KBM-7 (cell line): ENCODE measurements at places on chromosomes 1 and 21.

- DNase-seq, result no peak
These were observed 33.4 kb downstream of the MEGF6 start for GRCh38 chr1:3577711-3578432.

DNA sequence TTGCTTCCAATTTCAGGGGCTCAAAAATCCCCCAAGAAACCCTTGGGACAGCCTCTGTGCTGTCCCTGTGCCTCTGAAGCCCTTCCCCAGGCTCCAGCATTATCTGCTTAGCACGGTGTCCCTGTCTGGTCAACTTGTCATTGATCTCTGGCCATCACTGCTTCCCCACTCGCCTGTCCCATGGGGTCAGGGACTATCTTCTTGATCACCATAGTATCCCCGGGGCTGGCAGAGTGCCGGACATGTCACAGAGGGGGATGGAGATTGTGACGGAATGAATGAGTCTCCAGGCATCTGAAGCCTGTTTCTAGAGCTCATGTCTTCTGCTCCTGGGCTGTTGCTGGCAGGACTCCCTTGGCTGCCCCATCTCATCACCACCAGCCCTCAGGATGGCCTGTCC, 99.4 kb upstream of the VAMP3 start:
- DNase-seq, result no peak

DNA sequence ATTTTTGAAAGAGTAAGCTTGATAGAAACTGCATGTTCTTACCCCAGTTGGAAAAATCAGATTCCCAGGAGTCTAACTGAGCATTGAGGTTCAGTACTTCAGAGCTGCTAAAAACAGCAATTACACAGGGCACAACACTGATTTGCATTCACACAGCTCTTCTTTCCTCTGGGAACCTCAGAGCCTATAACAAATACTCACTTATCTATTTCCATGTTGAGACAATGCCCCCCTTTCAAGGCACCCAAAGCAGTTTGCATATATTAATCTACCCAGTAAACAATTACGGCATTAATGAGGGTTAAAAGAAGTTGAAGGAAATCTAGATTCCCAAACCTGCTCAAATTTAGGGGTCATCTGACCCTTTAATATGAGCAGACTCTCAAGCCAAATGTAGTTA, 126.9 kb upstream of the SLC35F3 start:
- DNase-seq, result no peak

GRCh38 chr1:209728466-209728865, 23.8 kb downstream of the HSD11B1 start:
- DNase-seq, result no peak

GRCh38 chr21:27804515-27804914, 837.6 kb upstream of the ADAMTS5 start:
- DNase-seq, result no peak

GRCh38 chr1:34406833-34407539, 230.3 kb downstream of the C1orf94 start:
- no peak for DNase-seq

DNA sequence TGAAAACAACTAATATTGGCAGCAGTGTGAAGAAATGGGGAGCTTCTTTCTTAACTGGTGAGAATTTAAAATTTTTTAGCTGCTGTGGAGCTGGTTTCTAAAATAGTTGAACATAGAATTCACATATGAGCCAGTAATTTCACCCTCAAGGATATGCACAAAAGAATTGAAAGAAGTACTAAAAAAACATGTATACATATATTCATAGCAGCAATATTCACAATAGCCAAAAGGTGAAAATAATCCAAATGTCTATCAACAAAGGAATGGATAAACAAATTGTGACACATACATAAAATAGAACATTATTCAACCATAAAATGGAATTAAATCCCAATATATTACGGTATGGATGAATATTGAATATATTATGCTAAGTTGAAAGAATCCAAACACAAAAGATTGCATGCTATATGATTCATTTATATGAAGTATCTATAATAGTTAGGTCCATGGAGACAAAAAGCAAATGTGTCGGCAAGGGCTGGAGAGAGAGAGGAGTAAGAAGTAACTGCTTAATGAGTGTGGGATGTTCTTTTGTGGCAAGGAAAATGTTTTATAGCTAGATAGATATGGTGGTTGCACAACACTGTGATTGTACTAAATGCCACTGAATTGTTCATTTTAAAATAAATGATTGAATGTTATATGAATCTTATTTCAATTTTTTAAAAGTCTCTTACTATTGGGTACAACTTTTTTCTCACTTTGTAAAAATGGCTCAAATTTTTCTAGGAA, 14.8 kb upstream of the COL11A1 start:
- DNase-seq, result no peak

DNA sequence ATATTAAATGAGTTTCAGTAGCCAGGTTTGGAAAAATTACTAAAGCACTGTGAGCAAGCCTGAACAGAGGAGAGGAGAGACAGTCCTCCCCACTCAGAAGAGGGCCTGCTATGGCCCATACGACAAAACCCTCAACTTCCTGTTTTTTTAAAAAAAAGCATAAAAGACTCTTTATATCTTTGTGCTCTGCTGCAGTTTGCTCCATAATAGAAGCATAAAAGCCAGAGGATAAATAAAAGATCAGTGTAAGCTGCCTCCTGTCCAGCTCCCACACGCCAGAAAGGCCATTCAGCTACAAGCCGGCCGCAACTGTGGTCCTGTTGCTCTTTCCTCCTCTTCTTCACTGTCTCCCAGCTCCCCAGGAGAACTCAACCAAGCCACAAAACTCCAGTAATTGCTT, 37.8 kb downstream of the NID1 start:
- peak; percentile 75 for DNase-seq

DNA sequence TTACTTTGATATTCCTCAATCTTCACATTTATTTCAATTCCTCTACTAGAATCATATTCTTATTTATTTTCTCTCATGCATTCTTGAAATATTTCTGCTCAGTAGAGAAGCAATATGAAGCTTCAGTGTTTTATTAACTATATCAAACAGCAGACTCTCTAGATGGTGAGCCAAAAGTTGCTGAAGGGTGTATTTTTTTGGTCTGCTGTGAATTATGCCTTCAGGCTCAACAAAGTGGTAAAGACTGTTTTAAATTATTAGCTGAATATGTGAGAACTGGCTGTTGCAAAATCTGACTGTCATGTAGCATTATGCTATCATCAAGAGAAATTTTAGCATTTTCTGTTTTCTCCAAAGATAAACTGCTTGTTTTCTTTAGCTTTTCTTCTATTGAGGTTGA, 24.9 kb upstream of the CDC42BPA start:
- DNase-seq, result no peak

- DNase-seq, result no peak
These were observed 32.4 kb upstream of the PRDX6 start for GRCh38 chr1:173444757-173445156.

- no peak for DNase-seq
These were observed 14.4 kb upstream of the ERVH48-1 start for GRCh38 chr21:42939582-42940413.

- DNase-seq, result no peak
These were observed 5.7 kb downstream of the UBASH3A start for GRCh38 chr21:42409366-42409765.

DNA sequence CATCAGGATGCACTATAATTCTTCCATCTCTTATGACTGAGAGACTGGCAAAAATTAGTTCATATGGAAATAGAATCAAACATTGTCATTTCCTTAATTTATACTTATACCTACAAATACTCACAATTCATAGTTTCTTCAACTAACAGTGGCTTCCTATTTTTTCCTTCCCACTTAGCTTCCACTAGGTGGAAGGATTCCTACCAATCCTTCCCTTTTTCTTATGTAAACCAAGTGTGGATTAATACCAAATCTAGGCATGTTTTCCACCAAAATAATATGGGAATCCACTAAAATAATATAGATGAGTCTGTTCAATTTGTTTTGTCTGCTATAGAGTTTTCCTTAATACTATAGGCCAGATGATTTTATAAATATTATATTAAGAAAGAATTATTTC, 1537.1 kb downstream of the PLA2G4A start:
- no peak for DNase-seq

- DNase-seq, result no peak
These were observed 19.0 kb upstream of the MFN2 start for GRCh38 chr1:11961230-11961629.

- DNase-seq, result no peak
These were observed 253.3 kb downstream of the PLPP3 start for GRCh38 chr1:56326056-56326455.

DNA sequence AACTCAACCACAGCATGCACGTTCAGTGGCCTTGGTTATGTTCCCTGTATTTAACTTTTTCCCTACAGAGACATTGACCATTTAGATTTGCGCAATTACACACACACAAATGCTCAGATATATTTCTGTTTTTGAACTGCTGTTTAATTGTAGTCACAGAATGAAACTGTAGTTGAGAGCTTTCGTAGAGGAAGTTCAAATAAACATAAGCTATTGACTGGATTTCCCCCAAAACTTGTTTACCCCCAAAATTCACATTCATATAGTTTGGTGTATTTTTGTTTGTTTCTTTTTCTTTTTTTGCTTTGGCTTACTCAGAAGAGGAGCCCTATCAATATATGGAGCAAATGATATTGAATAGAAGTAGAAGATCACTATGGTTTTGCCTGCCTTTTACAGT, 921.0 kb downstream of the ADGRL2 start:
- no peak for DNase-seq

DNA sequence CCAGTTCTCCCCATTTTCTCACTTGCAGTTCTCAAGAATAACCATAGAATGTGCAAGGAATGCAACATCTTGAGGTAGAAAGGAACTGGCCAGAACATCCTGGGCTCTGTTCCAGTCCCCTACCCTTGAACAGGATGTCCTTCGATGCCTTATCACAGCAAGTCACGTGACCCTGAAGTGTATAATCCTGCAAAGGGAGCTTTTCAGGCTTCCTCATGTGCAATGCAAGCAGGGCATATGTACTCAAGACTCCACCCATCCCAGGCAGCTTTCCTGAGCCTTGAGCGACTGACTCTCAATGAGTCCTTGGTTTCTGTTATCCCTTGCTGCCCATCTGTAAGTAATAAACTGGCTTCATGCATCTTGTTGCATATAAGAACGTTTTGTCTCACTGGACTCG, 311.0 kb downstream of the MRPL39 start:
- DNase-seq, result peak; percentile 9

GRCh38 chr21:38997051-38997842, 186.0 kb downstream of the PSMG1 start:
- DNase-seq, result no peak

- DNase-seq, result no peak
These were observed 43.1 kb downstream of the PKN2 start for GRCh38 chr1:88727205-88727604.

GRCh38 chr21:45131537-45131999, 57.2 kb downstream of the ADARB1 start:
- DNase-seq, result no peak

DNA sequence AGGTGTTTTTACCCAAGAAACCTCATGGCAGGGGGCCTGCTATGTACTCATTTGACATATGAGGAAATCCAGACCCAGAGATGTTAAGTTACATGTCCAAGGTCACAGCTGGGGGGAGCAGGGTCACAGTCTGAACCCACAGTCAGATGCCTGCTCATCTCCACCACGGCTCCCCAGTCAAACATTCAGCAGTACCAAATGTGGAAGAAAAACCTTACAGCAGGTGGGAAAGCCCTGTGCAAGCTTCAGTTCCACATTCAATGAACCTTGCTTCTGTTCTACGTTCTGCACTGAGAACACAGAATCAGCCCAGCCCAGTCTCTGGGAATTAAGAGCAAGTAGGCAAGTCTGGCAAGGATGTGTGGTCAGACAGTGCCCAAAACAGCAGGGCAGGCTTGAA, 35.2 kb downstream of the LRP8 start:
- no peak for DNase-seq

GRCh38 chr21:35239811-35240219, 190.7 kb upstream of the RUNX1 start:
- no peak for DNase-seq

GRCh38 chr21:34885125-34885524, 164.0 kb downstream of the RUNX1 start:
- peak; percentile 43 for DNase-seq

- no peak for DNase-seq
These were observed 288.5 kb upstream of the RUNX1 start for GRCh38 chr21:35337573-35337972.

DNA sequence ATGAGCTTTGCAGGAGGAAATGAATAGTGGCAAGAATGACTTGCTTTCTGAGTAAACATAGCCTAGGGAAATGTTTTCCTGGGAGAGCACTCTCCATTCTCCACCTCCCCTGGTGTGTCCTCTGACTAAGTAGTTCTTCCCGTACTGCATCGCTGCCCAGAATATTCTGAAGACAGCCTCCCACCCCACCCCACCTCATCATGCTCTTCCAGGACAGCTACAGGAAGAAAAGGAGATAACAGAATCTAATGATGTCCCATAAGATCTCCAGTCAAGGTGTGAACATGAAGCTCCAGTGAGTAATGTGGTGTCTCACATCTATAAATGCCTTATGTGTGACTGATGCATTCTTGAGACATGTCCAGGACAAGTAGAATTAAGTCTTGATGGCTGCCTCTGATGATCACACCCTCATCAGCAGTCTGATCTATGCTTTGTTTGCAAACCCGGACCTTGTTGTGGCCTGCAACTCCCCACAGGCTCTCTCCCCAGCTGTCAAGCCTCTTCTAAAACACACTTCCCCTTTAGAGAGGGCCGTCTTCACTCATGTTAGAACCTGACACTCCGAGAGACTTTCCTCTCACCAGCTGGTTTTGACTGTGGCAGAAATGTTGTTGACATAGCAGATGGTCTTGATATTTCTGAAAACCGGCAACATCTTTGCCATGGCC, 183.0 kb downstream of the CYYR1 start:
- peak; percentile 44 for DNase-seq

- DNase-seq, result no peak
These were observed 167.6 kb upstream of the ADAMTS5 start for GRCh38 chr21:27134516-27134915.

DNA sequence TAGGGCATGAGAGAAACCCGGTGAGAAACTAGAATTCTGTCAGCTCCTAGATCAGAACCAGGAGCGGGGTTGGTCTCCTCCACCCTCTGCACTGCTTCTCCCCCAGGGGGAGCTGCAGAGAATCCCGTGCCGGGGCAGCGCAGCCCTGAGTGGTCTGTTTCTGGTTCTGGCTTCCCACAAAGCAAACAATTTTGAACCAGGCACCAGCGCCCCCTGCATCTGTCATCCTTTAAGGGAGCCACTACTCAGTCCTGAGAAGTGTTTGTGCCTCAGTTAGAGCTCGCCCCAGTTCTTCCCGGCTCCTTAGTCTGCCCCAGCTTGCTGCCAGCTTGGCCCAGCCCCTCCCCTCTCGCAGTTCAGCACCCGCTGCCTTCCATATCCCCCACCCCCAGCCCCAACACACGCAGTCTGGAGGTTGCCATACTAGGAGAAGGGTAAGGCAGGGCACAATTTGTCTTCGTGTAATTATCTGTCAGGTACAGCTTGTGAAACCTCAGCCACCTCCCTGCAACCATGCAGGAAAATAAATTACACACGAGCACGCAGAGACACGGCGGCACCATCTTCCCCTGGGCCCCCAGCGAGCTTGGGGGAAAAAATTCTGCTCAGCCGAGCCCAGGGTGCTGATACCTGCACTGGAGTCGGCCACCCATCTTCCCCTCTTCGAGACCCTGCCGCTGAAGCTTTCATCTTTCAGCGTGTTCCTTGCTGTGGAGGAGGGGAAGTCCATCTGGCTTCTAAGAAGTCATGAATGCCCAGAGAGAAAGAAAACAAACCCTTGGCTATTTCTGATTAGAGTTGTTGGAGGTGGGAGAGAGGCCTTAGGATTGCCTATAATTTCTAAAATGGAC, 62.6 kb upstream of the CD1D start:
- peak; percentile 69 for DNase-seq

- DNase-seq, result no peak
These were observed 8.1 kb upstream of the TFF1 start for GRCh38 chr21:42374457-42374856.
